ENCODE measurements at places on chromosomes 3 and 15.

DNA sequence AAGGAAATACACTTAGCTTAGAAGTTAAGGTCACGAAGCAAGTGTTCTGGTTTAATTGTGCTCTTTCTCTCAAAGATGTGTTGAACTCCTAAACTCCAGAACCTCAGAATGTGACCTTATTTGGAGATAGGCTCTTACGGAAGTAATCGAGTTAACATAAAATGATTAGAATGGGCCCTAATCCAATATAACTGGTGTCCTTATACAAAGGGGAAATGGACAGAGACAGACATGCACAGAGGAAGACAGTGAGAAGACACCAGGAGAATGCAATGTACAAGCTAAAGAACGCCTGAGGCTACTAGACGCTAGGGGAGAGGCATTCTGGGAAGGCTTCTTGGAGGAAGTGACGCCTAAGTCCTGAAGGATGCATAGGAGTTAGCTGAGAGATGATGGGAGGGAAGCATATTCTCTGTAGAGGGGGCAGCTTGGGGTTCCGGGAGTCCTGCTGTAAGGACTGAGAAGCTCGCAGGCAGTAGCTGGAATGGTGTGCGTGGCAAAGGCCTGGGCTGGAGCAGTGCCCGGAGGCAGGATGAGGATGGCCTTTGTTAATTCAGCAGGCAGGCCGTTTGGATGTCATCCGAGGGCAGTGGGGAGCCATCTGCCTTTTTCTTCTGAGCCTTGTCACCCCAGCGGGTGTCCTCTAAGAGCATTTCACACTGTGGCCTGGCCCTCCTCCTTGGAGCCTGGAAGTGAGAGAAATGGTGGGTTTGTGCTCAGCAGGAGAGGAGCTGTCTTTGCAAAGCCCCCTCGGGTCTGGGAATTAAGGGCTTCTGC, 513.4 kb downstream of the SHQ1 start:
- ATAC-seq, result no peak

GRCh38 chr15:70492240-70493177, 270.8 kb downstream of the UACA start:
- ATAC-seq, result peak; percentile 84

- ATAC-seq, result peak; percentile 72
Measured at GRCh38 chr15:82647045-82647834, at the start of gene CPEB1. Gene CPEB1 (minus strand): TSS chr15:82647363. CDS start chr15:82628459, 18,904 bp downstream.

DNA sequence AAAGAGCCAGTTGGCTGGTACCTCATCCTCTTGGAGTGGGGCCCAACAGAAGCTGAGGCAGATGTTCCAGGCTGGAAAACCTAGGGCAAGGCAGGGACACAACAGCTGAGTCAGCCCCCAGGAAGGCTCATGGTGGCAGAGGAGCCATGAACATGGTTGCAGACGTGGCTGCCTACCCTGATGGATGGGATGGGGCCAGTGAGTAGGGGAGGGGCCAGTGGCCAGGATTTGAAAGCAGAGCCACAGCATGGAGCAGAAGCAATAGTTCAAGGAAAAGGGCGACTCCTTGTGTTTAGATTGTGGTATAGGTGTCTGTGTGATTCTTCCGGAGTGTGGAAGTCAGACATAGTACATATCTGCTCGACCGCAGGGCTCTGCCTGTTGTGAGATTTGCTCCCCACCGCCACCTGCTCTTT, 24.2 kb downstream of the PXYLP1 start:
- ATAC-seq, result peak; percentile 91

- peak; percentile 73 for ATAC-seq
Measured at GRCh38 chr15:74725845-74726773, 781 bp upstream of the CYP1A1 start.

DNA sequence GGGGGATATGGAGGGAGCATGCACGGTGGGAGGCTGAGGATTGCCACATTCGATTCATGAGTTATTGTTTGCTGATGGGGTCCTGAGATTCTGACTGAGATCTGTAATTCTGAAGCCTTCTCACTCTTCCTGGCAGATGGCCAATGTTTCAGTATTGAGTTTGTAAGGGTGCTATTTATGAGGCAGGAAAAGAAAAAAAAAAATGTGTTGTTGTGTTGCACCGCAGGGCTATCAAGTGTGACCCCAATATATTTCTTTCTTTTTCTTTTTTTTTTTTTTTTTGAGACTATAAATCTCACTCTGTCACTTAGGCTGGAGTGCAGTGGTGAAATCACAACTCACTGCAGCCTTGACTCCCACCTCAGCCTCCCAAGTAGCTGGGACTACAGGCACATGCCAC, 3.2 kb upstream of the SENP2 start:
- ATAC-seq, result no peak

DNA sequence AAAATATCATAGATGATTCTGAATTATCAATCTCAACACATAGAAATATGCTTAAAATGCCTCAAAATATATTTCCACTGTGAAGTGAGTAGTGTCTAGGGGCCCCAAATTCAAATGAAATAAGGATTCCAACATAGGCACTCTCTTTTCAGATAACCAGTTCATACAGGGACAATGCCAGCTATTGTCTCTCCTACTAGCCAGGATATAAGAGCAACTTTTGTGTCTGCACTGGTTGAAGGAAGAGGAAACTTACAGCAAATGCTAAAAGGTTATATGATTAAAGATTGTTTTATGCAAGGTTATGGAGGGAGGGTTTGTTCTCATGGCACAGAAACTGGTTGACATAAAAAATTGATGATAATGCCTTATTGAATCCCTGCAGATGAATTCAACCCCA, 579.4 kb upstream of the ALCAM start:
- ATAC-seq, result no peak

GRCh38 chr3:12681943-12682390, 18.1 kb upstream of the RAF1 start:
- ATAC-seq, result no peak
